Activated B cell treated with CpG ODN at 0.5 μM for 24 hours (primary cell): ENCODE measurements at places on chromosomes 7 and 10.

- no peak for DNase-seq
Observed at GRCh38 chr10:71300555-71301370, 18.3 kb upstream of the SLC29A3 start.

GRCh38 chr10:110758898-110759297, 112.8 kb upstream of the PDCD4 start:
- no peak for DNase-seq

GRCh38 chr10:72259491-72260238, 14.1 kb upstream of the DDIT4 start:
- no peak for DNase-seq

DNA sequence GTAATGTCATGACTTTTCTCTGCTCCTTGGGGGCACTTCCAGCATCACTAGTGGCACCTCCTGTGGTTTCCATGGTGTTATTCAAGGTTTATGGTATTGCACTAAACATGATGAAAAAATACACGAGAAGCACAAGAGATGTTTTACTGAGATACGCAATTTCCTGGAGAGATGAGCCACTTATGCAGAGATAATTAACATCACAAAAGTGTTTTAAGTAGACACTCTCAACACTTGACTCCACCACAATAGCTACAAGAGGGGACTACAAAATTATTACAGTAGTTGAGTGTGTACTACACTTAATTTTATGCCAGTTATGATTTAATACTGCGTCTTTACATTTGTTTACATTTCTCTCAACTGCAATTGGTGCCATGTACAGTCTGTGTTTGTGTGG, 906.7 kb downstream of the DNAJB9 start:
- DNase-seq, result no peak

GRCh38 chr7:139619367-139619657, 95.8 kb downstream of the CLEC2L start:
- DNase-seq, result no peak

DNA sequence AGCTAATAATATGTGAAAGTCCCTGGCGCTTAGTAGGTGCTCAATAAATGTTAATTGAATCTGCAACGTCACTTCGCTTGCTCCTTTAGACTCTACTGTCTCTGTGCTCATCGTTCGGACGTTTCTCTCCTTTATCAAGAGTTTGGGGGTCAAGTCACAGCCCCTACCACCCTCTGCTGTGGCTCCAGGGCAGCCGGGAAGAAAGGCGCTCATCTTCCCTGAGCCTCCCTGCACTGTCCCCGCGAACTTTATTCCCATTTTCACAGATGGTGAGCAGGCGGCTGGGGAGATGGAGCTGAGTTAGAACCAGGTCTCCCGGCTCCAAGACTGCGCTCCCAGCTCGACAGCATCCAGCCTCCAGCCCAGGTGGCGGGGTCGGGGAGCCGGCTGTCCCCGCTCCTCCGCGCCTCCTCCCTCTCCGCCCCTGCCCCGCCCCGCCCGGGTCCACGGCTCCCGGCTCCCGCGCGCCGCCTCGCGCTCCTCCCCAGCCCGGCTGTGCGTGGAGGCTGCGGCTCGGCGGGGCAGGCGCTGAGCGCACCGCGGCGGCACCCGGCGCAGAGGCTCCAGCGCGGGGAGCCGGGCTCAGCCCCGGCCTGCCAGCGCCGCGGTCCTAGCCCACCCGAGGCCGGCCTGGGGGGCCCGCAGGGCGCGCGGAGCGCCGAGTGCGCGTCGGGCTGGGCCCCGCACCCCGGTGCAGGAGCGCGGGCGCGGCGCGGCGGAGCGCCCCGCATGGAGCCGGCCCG, at the start of gene CLEC2L:
Gene CLEC2L (plus strand): TSS at position 487 of the 743 bp plus-strand sequence. CDS start 243 bp downstream, at position 730.
- no peak for DNase-seq

DNA sequence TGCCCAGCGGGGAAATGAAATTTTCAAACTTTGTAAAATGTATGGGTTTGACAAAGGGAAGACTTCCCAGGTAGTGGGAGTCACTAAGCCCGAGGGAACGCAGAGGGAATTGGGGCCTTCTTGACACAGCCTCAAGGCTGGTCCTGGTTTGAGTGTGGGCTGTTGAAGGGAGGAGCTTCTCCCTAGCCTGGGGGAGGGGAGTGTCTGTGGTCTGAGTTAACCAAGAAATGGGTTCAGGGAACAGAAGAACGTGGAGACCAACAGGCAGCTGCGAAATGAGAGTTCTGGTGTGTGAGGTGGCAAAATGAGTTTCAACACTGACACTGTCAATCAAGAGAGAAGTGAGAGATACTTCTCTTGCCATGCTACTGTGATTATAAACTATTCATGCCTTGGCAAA, 32.7 kb upstream of the BAMBI start:
- DNase-seq, result no peak
